ENCODE measurements at places on chromosomes 5 and 9. TPM values are rescaled to one million over a fixed set of nuclear protein-coding genes. Genes with fewer than 3 reads are reported as not detected.

- no peak for DNase-seq
These were observed 4.3 kb downstream of the CCL19 start for GRCh38 chr9:34686732-34687131.

DNA sequence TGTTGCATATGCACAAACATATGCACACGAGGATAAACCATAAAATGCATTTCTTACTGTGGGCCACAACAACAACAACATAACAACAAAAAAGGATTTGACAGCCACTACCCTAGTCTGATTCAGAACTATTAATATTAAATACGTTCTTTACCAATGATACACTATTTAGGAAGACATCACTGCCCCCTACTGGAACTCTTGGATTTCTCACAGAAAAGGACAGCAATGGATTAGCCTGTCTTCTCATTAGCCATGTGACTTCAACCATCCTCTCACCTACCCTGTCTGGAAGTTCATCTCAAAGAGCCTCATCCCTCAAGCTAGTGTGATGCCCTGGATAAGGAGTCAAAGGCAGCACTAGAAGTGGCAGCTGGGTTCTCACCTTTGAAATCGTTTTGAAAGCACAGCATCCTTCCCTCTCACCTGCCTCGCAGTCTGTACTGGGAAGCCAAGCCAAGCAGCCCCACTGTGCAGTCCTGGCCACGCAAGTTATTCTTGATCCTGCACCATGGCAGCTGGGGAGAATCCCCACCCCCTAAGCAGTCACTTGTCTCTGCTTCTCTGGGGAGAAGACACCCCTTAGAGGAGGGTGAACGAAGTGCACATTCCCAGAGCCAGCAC, 64.6 kb downstream of the SH3TC2 start:
- no peak for DNase-seq

DNA sequence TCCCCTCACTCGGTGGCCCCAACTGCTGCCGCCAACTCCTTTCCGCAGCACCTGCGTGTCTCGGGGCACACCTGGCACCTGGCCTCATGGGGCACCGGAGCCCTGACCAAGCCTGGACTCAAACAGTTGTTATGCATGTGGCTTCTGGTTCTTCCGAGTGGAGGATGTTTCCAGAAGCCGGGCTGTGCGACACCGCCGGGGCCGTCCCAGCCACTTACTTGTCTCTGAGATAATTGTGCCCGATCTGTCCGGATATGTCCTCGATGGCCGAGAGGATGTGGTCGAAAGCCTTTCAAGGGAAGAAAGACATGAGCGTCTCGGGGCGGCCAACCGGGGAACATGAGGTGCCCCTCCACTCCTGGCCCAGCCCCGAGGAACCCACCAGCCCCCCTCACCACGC, 38.4 kb downstream of the EXOC3 start:
- DNase-seq: no peak

The MARCOL gene
- total RNA-seq: not detected

The SRA1 gene
- total RNA-seq: 41.3 TPM

DNA sequence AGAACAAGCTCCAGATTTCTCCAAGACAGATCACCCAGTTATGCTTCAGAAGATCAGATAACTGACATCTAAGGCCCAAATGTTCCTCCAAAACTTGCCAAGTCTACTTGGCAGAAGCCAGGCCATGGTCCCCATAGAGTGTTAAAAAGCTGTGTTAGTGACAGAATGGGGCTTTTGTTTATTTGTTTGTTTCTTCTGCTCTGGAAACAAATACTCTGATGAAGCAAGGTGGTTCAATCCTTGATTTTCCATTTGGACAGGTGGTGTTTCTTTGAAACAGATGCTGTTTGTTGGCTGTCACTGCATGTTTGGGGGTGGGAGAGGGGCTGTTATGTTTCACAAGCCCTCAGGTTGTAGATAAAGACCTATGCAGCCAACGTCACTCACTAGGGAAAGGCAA, 264.0 kb downstream of the FAM114A2 start:
- no peak for DNase-seq

GRCh38 chr9:136437839-136438547, 1.7 kb downstream of the INPP5E start:
- no peak for DNase-seq

DNA sequence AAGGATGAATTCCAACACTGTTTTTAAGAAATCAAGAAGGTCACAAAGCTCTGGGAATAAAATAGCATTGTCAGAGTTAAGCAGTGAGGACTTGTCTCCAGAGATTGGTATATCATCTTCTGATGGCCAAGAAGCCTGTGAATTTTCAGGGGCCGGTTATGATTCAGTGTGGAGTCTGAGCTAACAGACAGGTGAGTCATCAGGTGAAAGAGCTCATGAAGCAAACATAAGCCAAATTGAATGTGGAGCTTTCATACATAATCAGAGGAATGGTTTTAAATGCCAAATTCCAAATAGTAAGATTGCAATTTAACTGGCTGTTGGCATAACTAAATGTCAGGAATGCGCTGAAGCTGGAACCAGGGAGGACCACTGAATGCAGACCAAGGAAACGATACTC, 494.2 kb downstream of the MTRR start:
- DNase-seq: no peak

- no peak for DNase-seq
These were observed 20.8 kb downstream of the PAPPA start for GRCh38 chr9:116174347-116174746.

The FAM170A gene
- total RNA-seq: not detected

The OR1N2 gene
- not detected for total RNA-seq

The STKLD1 gene
- not detected for total RNA-seq

The NFX1 gene
- total RNA-seq: 15.6 TPM

DNA sequence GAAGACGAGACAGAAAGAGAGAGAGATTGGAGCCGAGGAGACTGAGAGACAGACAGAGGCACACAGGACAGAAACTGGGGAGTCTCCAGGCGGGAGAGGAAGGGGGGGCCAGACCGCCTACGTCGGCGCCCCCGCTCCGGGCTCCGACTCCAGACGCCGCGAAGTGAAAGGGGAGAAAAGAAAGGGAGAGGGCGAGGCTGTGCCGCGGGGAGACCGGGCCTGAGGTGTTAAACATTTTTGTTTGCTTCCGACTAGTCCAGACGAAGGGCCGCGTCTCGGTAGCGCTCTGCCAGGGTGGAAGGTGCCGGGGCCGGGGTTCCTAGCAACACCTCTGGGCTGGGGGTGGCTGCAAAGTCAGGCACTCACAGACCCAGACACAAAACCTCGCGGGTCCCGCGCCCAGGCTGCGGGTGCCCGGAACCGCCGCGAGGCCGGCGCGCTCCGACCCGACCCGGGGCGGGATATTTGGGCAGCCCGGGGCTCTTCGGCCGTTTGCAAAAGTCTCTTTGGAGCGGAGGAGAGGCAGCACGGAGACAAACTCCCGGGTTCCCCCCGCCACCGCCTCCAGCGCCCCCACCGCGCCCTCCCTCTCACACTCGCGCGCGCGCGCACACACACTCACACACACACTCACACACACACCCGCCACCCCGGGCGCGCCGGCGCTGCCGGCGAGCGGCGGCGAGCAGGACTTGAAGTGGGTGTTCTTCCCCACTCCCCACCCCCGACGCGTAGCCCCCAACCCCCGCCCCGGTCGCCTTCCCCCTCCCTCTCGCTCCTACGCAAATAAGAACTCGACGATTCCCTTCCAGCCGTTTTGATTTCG, 626 bp upstream of the FST start:
- no peak for DNase-seq

- DNase-seq: no peak
These were observed 79.7 kb downstream of the ELAVL2 start for GRCh38 chr9:23746317-23746716.

The GABRP gene
- not detected for total RNA-seq

GRCh38 chr5:144385597-144385996, 214.9 kb downstream of the KCTD16 start:
- no peak for DNase-seq

- DNase-seq: no peak
These were observed 68.2 kb downstream of the EBF1 start for GRCh38 chr5:159031513-159031912.

DNA sequence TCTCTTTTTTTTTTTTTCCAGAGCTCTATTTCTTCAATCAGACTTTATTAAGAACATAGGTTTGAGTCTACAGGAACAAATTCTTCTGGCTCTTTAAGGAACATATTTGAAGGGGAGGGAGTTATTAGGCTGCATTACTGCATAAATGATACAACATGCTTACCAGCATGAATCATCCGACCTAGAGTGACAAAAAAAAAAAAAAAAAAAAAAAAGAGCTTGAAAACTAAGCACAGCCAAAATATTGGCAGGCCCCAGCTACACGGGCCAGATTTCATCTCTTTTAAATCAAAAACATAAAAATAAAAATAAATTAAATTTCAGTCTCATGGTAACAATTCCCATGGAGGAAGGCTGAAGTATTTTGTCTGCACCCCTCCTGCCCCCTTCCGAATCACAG, 26.3 kb downstream of the MSX2 start:
- no peak for DNase-seq

GRCh38 chr5:147487031-147487750, 22.7 kb downstream of the DPYSL3 start:
- DNase-seq: no peak

GRCh38 chr5:169804861-169805260, 167.8 kb downstream of the DOCK2 start:
- no peak for DNase-seq

- DNase-seq: no peak
These were observed 239.5 kb upstream of the SLC24A2 start for GRCh38 chr9:20028192-20028848.

- no peak for DNase-seq
These were observed 93.8 kb downstream of the FEM1C start for GRCh38 chr5:115450741-115451140.

GRCh38 chr9:35845824-35846771, 17.1 kb downstream of the TMEM8B start:
- DNase-seq: no peak

The GHR gene
- 0.17 TPM for total RNA-seq

The MAML1 gene
- total RNA-seq: 24.3 TPM

- DNase-seq: no peak
These were observed 72.3 kb downstream of the RAPGEF1 start for GRCh38 chr9:131667576-131667975.

The PCDHGA2 gene
- 0.72 TPM for total RNA-seq

The ARHGEF39 gene
- total RNA-seq: 11.9 TPM

DNA sequence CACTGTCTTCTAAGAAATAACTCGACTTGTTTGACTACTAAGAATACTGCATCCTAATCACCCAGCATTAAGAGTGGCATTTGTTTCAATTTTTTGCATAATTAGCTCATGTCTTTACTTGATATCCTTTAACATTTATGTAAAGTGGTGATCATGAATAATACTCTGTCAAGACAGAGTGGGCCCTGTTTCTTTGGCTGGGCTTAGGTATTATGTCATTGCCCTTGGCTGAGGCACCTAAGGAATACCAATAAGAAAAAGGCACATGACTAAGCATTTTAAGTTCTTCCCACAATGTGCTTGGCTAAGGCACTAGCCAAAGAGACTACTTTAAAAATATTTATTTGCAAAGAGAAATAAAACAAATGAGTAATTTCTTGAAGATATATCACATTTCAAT, 308.1 kb downstream of the CTNND2 start:
- DNase-seq: no peak

The AFAP1L1 gene
- 17.2 TPM for total RNA-seq

DNA sequence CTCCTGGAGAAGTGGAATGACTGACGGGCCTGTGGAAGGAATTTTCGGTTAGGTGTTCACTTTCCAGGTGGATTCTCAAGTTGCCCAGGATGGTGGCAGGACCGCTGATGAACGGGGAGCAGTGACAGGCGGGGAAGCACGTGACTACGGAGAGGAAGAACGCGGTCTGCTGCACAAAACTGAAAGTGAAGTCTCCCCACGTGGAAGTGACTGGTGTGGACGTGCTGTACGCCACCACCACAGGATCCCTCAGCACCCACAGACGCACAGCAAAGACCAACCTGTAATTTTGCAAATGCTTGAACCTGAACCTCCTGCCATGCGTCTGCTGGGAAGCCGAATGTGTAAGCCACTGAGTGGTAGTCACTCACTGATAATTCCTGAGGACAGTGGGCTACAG, 51.4 kb downstream of the RNF130 start:
- DNase-seq: no peak

- no peak for DNase-seq
These were observed 4.2 kb upstream of the TRIM52 start for GRCh38 chr5:181265092-181265671.

The HTR1A gene
- not detected for total RNA-seq

The PLPP7 gene
- total RNA-seq: 2.2 TPM

- no peak for DNase-seq
These were observed 125.9 kb downstream of the EHMT1 start for GRCh38 chr9:137744632-137745183.

GRCh38 chr9:116686135-116686534, 970 bp upstream of the TRIM32 start:
- no peak for DNase-seq

The SEMA5A gene
- 1.6 TPM for total RNA-seq

GRCh38 chr5:176994460-176995121, 12.0 kb downstream of the UIMC1 start:
- DNase-seq: peak; percentile 53

DNA sequence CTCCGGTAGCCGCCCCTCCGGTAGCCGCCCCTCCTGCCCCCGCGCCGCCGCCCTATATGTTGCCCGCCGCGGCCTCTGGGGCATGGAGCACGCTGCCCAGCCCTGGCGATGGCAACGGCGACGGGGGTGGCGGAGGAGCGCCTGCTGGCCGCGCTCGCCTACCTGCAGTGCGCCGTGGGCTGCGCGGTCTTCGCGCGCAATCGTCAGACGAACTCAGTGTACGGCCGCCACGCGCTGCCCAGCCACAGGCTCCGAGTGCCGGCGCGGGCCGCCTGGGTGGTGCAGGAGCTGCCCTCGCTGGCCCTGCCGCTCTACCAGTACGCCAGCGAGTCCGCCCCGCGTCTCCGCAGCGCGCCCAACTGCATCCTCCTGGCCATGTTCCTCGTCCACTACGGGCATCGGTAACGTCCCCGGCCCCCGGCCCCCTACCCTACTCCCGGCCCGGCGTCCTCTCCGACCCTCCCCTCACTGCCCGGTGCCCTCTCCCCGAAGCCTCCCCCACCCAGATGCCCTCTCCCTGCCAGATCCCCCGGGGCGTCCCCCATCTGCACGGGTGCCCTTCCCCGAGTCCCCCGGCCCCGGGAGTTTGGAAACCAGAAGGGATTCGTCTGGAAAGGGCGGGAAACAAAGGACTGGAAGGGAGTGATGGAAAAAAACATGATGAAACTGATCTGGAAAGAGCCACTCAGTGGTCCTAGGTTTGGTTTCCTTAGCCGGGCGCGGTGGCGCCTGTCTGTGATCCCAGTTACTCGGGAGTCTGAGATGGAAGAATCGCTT, 417 bp downstream of the SRD5A1 start:
- no peak for DNase-seq

Measured in epithelial cell of proximal tubule (primary cell).